ENCODE measurements at places on chromosomes 1 and 21.

DNA sequence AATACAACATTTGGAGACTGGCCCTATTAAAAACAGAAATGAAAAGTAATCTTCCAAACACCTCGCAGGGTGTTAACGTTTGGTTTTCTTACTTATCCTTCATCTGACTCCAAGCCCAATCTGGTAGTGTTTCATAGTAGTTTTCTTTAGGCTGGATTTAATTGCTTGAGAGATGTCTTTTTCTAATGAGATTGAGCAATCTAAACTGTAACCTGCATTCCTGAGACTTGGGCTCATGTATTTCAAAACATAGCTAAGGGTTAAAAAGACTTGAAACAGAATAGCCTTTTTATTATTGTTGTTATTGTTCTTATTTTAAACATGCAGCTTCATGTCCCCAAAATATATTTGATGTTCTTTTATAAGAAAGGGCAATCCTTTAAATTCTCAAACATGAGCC, 278.9 kb downstream of the TGFB2 start:
- DNase-seq, result no peak

- DNase-seq, result no peak
Observed at GRCh38 chr1:63368131-63368530, 704 bp downstream of the ALG6 start.

- DNase-seq, result no peak
Observed at GRCh38 chr1:245094954-245095353, 59.8 kb upstream of the KIF26B start.

- no peak for DNase-seq
Observed at GRCh38 chr1:179817789-179818188, 59.8 kb downstream of the TOR1AIP2 start.

DNA sequence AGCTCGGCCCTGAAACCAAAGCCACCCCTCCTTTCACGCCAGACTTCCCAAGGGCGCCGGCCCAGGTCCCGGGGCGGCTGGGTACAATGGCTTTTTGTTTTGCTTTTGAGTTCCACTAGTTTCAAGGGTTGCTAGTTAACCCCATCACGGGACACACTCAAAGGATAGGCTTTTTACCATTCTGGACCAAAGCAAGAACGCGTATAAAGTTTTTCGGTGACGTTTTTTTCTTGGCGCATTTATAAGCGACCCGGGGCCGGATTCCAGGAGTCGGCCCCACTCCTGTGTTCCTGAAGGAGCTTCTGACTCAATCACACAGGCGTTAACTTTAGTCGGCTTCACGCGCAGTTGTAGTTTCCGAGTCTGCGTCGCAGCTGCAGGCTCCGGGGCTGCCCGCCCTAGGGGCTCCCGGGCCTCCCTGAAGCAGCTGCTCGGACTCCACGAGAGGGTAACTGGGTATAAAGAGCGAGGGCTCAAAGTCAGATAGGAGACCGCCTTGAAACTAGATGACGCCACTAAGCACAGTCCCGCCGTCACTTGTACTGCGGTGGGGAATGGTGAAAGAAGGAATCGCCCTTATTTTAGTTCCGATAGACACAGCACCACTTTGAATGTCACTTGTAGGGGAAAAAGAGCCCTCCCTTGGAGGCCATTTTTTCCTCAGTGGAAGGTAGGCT, 707 bp upstream of the KLHL21 start:
- DNase-seq, result peak; percentile 89

DNA sequence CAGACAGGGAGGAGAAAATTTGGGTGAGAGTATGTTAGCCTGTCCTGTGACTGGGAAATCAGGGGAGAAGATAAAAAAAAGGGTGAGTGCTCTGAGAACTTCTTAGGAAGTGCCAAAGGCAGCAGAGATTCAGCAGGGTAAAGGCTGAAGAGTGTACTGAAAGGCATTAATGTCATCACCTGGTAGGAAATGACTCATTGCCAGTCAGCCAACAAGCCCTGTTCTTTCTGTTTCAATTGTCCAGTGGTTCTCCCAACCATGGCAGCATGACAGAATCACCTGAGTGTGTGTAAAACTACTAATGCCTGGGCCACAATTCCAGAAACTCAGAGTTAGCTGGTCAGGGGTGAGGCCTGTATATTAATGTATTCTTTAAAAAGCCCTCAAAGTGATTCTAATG, 83.5 kb downstream of the INTS7 start:
- DNase-seq, result no peak

DNA sequence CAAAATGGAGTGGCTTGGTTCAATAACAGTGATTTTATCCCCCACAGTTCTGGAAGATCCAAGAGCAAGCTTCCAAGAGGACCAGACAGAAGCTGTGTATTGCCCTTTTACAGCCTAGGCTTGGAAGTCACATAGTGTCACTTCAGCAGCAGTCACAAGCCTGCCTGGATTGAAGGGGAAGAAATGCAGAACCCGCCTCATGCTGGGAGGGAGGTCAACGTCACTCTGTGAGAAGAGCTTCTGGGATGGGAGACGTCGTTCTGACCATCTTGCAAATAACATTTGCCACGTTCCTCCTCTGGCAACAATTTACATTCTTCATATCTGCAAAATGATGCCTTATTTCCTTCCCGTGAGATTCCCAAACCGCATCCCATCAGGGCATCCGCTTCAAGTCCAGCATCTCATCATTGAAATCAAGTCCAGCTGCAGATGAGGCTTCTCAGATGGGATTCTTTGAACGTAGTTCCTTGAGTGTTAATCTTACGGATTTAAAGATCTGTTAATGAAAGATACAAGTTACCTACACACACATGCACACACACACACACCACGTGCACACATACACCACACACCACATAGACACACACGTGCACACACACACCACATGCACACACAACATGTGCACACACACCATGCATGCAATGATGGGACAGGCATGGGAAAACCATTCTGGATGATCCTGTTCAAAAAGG, 23.9 kb upstream of the KIF1B start:
- no peak for DNase-seq

DNA sequence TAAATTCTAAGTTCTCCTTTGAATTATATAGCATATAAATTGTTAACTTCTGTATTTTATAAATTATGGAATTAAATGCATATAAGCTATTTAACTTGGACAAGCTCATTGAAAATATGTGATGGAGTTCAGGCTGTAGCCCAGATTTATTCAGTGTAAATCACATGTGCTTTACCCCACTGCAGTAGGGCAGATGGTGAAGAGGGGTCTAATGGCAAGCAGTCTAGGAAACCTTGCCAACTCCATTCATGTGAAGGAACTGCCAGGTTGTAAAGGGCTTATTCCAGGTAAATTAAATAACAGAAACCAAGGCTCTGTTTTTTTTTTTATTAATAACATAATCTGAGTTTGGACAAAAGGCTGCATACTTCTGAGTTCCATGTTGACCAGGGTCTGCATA, 243.2 kb downstream of the NCAM2 start:
- no peak for DNase-seq

- no peak for DNase-seq
Observed at GRCh38 chr1:188314557-188315137, 1485.9 kb downstream of the PLA2G4A start.

- no peak for DNase-seq
Observed at GRCh38 chr1:46802901-46803574, 4.2 kb downstream of the CYP4B1 start.

- peak; percentile 83 for DNase-seq
Observed at GRCh38 chr1:232704694-232705680, 75.1 kb upstream of the SIPA1L2 start.

GRCh38 chr1:6928106-6928885, 143.0 kb downstream of the CAMTA1 start:
- no peak for DNase-seq

- peak; percentile 62 for DNase-seq
Observed at GRCh38 chr21:29164323-29164942, 34.0 kb downstream of the MAP3K7CL start.

GRCh38 chr21:28437061-28437460, 555.6 kb downstream of the LTN1 start:
- no peak for DNase-seq

- DNase-seq, result no peak
Observed at GRCh38 chr1:42935971-42936308, 22.7 kb downstream of the SLC2A1 start.

- DNase-seq, result no peak
Observed at GRCh38 chr1:201678264-201679101, 139.6 kb downstream of the NAV1 start.

DNA sequence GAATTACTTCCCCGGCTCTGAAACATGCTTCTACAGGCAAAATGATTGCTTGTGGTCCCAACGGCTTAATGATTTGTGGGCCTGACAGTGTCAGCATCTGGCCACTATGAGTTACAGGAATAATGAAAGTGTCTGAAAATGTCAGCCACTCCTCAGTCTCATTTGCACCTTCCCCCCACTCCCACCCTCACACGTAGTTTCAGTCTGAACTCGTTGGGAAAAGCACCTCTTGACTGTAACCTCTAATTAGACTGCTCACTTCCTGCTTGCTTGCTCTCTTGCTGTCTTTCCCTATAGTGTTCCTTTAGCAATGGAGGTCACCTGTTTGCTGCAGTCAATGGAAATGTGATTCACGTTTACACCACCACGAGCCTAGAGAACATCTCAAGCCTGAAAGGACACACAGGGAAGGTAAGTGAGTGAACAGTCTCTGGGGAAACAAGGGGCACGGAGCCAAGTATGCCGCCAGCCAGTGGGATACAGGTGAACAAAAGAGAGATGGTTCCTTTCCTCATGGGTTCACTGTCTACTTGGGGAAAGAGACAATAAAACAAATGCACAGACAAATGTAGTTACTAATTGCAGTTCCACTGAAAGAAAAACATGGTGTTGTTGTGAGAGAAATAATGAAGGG, 27.1 kb downstream of the CFAP57 start:
- DNase-seq, result no peak

- DNase-seq, result no peak
Observed at GRCh38 chr1:33295023-33295422, 25.9 kb downstream of the A3GALT2 start.

All from putamen (tissue), 1 donor.